Hematopoietic multipotent progenitor cell treated with erythropoietin and hydrocortisone succinate and interleukin-3 and kit ligand, for 17 days (in vitro differentiated cells): ENCODE measurements at places on chromosomes 6 and 20.

GRCh38 chr6:163585932-163586437 lies 171.5 kb downstream of the QKI start:
- no peak for DNase-seq

GRCh38 chr6:159692303-159693127 lies 526 bp downstream of the SOD2 start:
- peak; percentile 69 for DNase-seq

DNA sequence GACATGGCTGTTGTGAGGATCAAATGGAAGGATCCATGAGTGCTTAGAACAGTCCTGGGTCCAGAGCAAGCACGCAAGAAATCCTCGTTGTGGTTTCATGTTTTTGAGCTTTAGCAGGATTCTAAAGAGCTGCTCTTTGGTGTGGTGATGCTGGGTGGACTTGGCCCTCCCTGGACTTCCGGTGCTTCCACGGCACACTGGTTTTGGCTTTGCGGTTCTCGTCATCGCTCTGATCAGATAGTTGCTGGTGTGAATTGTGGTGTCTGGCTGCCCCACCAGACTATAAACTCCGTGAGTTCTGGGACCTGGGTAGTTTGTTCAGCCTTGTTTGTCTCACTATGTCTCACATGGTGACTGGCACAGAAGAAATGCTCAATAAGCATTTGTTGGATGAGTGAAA lies 3.3 kb downstream of the HNF4A start:
- DNase-seq: no peak

- no peak for DNase-seq
Observed at GRCh38 chr6:14035071-14035847, 82.3 kb upstream of the CD83 start.

DNA sequence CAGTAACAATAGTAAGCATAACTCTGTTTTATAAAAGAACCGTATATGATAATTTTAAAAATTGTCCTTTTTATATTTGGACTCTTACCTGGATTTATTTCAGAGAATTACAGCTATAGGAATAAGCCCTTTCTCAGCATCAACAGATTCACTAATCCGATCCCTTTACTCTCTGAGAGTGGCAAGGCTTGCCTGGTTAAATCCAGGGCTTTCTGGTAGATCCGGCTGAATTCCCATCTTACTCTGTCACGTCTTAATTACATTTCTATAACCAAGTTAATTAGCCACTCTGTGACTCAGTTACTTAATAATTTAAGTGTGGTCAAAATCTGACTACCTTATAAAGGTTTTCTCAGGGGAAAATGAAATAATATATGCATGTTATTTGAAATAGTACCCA lies 294.7 kb downstream of the FRK start:
- DNase-seq: no peak

GRCh38 chr6:114051031-114051430 lies 80.1 kb upstream of the HDAC2 start:
- no peak for DNase-seq

DNA sequence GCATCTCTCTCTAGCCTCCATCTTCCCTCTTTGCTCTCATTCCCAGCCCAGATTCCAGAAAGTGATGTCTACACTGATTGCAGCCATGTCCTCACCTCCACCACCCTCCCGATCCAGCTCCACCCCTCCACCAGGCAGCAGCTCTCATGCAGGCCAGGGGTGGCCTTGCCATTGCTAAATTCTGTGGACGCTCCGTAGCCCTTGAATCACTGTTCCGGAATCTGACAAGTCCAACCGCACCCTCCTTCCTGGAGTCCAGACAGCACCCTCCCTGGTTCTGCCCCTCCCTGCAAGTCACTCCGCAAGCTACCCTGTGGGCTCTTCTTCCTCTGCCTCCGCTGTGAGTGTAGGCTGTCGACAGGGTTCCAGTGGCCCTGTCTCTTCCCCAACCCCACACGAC lies 26.2 kb downstream of the TNXB start:
- no peak for DNase-seq

DNA sequence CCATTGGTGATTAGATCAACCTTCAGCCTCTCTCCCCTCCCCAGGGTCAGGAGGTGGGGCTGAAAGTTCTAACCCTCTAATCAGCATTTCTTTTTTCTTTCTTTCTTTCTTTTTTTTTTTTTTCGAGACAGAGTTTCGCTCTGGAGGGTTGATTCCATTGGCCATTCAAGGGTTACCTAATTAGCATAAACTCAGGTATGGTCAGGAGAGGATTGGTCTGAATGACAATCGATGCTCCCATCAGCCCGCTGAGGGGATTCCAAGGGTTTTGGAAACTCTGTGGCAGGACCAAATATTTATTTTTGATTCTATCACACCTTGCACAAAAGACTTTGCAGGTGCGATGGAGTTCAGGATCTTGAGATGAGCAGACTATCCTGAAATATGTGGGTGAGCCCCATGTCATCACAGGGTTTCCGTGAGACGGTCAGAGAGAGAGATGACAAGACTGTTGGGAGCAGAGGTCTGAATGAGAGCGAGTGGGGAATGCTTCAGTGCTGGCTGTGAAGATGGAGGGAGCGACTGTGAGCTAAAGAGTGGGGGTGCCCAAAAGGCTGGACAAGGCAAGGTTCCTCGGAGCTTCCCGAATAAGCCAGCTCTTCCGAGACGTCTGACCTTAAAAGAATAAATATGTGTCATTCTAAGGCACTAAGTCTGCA lies 107.1 kb downstream of the BMP7 start:
- no peak for DNase-seq

GRCh38 chr6:32396028-32396427 lies 11.0 kb downstream of the BTNL2 start:
- DNase-seq: no peak

DNA sequence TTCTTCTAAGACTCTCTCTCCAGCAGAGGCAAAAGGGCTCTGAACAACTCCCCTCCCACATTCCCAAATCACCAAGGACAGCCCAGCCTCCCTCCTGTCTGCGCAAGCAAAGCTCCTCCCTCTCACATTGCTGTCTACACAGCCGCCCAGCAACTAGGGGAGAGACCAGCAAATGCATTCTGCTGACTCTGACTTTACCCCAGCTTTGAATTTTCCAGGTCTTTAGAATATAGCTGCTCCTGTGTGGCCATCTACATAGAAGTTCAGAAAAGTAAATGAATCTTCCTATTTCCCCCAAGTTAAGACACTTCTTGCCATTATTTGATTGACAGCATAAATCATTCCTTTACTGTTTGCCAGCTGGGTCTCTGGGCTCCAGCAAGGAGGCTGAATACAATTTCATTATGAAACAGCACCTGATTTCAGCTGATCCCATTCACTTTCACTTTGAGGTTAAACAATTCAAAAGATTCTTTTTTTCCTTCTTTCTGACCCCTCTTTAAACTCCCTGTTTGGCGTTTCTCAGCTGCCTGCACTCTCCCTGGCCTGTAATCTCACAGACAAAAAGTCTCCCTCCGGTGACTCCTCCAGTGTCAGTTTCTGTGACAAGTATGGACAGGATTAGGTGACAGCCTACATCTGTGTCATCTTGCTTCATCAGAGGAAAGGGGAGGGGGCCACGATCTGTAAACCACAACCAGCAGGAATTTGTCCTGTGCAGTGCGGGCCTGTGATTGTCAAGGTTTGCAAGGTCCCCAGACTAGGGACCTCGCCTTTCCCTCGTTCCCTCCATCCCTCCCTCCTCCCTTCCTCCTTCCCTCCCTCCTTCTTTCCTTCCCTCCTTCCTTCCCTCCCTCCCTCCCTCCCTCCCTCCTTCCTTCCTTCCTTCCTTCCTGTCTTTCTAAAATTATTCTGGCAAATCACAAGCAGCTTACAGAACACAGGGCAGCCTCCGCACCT lies 205.6 kb upstream of the RIN2 start:
- DNase-seq: no peak

DNA sequence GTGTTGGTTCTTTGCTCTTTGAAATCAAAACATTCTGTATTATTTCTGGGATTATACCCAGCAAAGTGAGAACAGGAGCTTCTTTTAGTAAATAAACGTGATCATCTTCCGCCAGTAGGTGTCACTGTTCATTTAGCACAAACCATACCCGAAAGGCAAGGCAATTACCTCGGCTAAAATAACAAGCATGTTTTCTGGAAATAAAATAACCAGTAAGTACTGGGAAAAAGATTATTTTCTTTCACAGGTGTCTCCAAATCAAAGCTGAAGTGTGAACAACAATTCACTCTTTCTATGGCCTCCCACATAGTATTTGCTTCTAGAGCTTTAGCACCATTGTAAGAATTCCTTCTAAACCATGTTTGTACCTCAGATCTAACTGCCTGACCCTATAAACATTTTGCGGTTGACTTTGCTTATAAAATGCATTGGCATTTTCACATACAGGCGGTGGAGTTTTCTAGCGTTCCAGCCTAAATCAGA lies 144.6 kb upstream of the AGPAT4 start:
- peak; percentile 14 for DNase-seq

GRCh38 chr6:16183187-16183664 lies 54.3 kb downstream of the MYLIP start:
- peak; percentile 70 for DNase-seq

DNA sequence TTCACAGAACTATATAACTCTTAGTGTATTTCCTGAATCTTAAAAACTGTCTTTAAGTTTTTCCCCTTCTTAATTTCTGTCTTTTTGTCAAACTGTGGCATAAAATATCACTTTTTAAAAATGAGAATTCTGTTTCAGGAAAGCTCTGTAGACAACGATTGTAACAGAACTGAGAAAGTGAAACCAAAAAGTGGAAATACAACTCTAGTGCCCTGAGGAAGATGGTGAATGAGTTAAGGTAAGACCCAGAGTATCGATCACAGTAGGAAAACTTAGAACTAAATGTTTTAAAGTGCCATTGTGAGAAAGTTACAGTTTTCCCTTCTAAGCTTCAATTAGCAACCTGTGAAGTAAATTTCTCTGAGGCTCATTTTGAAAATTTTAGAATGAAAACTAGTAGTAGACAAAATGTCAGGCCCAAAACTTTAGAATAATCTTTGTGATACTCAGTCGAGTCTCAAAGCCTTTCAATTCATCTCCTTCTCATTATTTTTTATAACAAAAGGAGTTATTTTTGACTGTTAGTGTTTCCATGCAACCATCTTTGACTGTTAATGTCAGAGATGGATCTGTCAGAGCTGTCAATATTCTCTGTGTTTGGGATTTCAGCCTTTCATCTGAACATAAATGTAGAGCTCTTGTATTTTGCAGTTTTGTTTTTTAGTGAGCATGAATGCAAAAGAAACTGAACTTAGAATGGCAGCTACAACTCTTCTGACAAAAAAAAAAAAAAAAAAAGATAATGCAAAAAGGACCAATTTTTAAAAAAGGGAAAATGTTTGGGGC lies 19.0 kb upstream of the TRDN start:
- DNase-seq: no peak

DNA sequence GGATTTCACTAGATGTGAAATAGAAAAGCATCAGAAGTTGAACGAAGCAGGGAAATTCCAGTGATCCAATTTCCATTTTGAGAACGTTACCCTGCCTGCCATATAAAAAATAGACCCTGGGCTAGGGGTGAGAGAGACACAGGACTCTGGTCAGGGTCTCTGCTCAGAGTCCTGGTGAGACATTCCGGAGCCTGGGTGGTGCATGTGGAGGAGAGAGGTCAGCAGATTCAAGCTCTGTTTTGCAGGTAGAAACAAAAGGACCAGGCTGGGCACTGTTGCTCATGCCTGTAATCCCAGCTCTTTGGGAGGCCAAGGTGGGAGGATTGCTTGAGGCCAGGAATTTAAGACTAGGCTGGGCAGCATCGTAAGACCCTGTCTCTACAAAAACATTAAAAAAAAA lies 17.9 kb downstream of the PKIG start:
- no peak for DNase-seq

GRCh38 chr20:19205981-19206396 lies 6.5 kb upstream of the SLC24A3 start:
- DNase-seq: peak; percentile 53

GRCh38 chr20:63821811-63822210 lies 9.3 kb downstream of the ZBTB46 start:
- no peak for DNase-seq

DNA sequence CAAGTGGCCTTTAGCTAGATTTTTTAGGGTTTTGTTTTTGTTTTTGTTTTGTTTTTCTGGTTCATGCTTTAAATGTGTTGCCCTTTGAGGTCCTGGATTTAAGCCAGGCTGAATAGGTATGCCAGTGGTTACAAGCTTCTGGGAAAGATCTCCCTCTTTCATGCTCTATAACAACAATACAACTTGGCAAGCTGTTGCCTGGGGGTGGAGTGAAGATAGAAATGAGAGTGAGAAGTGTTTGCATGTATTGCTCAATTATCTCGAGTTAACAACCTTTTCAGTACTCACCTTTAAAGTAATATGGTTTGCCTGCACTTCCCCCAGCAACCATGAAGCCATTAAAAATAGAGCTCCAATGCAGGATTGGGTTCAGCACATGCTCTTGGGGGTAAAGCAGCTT lies 19.2 kb upstream of the HAO1 start:
- DNase-seq: no peak

DNA sequence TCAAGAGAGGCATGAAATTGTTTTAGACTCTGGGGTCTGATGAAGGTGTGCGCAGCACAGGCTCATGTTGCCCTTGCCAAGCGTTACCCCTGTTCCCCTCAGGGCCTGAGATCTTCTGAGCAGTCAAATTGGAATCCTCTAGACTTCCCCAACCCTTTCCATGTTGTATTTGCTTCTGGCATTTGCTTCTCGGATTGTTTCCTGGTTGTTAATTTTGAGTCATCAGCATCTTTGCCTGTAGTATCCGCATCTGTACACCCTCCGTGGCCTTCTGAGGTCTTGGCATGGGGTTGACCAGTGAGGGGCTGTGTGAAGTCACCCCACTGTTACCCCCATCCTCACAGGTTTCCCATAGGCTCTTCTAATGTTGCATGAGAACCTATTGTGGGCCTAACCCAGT lies 40.9 kb downstream of the SLC24A3 start:
- no peak for DNase-seq

DNA sequence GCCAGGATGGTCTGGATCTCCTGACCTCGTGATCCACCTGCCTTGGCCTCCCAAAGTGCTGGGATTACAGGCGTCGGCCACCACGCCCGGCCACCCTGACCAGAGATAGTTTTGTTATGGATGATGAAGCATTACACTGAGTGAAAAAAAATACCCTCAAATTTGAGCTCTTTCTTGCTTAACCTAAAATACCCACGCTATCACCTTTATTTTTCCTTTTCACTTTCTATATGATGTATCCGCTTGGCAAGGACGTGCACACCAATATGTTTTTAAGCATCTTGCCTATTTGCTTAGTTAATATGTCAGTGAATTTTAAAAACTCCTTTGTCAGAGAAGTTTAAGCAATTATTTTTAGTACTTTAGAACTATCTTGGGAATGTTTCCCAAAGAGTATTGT lies 150.4 kb downstream of the INSM1 start:
- DNase-seq: no peak

GRCh38 chr6:139147628-139148027 lies 12.7 kb downstream of the HECA start:
- DNase-seq: no peak

- no peak for DNase-seq
Observed at GRCh38 chr6:163354085-163354484, 60.4 kb upstream of the QKI start.

GRCh38 chr20:22438346-22438745 lies 146.0 kb downstream of the FOXA2 start:
- no peak for DNase-seq

- DNase-seq: no peak
Observed at GRCh38 chr20:32737371-32738223, 5.7 kb downstream of the COMMD7 start.

GRCh38 chr20:56088375-56088774 lies 83.1 kb upstream of the CBLN4 start:
- DNase-seq: no peak

GRCh38 chr20:35791821-35792220 lies 20.0 kb downstream of the PHF20 start:
- DNase-seq: no peak
